ENCODE measurements at places on chromosomes 2 and 18.
A peak's percentile ranks its signal among the peaks of the same experiment; 100 is the strongest.

- no peak for DNase-seq
These were observed 3.0 kb upstream of the FHL2 start for GRCh38 chr2:105401867-105402266.

DNA sequence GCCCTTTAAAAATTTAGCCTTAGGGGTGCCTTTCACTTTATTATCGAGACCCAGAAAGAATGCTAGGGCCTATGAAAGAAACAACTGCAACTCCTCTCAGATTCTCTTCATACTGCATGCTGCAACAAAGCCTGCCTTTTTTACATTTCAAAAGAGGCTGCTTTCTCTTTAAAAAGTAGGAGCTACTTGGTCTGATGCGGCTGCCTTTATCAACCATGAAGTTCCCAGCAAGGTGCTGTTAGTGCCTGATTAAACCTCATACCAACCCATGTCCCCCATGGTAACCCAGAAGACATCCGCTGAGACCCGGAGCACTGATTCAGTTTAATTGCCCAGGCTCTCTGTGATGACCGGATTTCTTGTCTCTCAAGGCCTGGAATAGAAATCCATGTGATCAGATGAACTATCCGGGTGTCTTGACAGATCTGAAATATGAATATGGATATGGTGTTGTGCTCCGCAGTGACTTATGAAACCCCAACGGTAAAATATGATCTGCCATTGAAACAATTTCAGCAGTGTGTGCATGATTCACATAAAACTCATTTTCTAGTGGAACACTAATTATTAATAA, 368.3 kb downstream of the ZNF521 start:
- no peak for DNase-seq

GRCh38 chr2:96656540-96656939, 14.0 kb downstream of the FER1L5 start:
- no peak for DNase-seq

DNA sequence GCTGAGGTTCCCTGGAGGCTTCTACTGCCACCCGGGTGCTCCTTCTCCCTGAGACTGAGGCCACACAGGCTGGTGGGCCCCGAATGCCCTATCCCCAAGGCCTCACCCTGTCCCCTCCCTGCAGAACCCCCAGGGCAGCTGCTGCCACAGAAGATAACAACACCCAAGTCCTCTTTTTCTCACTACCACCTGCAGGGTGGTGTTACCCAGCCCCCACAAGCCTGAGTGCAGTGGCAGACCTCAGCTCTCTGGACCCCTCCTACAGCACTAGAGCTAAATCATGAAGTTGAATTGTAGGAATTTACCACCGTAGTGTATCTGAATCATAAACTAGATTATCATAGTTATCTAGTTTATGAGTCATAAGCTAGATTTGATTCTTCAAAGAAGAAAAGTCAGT, 7.3 kb upstream of the CENPA start:
- DNase-seq, result peak; percentile 31

- DNase-seq, result no peak
These were observed 26.5 kb upstream of the EML4 start for GRCh38 chr2:42142547-42143184.

GRCh38 chr2:45921921-45922320, 270.4 kb downstream of the PRKCE start:
- no peak for DNase-seq

- no peak for DNase-seq
These were observed 17.1 kb downstream of the PKP4 start for GRCh38 chr2:158473719-158474392.

DNA sequence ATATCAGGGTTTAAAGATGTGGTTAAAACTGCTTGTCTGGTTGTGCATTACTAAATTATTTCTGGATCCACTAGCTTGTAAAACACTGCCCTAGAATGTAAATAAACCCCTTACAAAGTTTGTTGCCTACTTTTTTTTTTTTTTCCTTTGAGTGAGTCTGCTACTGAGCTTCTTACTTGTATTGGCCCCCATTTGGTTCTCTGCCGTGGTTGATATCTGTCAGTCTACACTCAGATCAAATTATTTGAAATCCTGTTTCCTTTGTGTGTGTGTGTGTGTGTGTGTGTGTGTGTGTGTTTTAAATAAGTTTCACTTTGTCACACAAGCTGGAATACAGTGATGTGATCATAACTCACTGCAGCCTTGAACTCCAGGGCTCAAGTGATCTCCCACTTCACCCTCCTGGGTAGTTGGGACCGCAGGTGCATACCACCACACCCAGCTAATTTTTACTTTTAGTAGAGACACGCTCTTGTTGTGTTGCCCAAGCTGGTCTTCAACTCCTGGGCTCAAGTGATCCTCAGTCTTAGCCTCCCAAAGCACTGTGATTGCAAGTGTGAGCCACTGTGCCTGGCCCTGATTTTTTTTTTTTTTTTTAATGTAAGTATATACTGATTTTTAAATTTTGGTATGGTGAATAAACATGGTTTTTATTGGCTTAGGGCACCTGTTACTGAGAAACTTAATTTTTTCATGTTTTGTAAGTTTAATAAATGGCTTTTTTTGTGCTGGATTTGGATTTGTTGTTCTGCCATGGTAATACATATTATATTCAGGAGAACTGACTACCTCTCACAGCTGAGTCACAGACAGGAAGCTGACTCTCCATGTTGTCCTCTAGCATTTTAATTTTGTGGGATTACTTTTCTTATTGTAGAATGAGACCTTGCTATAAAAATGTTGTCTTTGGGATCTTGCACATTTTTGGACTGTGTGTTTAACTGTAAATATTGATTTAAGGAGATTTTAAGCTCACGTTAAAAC, 48.5 kb downstream of the MAP4K4 start:
- DNase-seq, result no peak

GRCh38 chr2:215367662-215368492, 56.0 kb downstream of the ATIC start:
- no peak for DNase-seq

DNA sequence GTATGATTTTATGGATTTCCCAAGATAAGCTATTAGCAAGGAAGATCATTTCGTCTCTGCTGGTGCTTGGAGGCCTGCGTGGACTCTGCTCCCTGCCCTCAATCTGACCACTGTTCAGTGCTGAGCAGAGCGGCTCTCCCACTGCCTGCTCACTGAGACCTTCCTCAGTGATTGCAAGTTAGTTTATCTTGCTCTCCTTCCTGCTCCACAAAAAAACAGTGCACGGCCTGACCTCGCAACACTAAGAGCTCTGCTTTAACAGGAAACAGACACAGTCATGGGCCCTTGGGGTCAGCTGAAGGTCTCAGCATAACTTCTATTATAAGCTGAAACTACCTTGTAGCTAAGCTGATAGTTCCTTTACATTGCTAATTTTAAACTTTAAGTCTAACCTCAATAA, 53.1 kb downstream of the PRELID3A start:
- DNase-seq, result no peak

DNA sequence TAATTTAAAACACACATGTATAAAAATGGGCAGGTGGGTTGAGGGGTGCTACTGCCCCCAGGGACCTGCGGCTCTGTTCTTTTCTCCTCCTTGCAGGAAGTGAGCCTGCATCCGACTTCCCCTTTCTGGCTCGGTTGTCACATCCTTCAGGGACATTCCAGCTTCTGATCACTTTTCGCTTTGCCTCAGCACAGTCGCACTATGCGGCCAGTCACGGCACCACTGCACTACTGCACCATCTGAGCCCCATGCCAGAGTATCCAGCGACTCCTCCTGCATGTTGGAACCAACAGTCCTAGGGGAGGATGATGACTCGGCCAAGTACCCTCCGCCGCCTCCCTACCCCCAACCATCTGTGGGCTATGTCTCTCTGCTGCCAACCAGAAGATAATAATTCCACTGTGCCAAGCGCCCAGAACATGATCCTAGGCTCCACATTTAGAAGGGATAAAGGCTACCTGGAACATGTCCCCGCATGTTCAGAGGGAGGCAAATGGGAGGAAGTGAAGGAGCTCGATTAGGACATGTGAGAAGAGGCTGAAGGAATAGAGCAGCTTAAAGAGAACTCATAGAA, 17.6 kb downstream of the CDC42EP3 start:
- DNase-seq, result no peak

Data from activated T-cell treated with anti-CD3 and anti-CD28 coated beads, Interleukin-2, amount 50 U/mL, for 48 hours (primary cell).